ENCODE measurements at places on chromosomes 5 and 9.

DNA sequence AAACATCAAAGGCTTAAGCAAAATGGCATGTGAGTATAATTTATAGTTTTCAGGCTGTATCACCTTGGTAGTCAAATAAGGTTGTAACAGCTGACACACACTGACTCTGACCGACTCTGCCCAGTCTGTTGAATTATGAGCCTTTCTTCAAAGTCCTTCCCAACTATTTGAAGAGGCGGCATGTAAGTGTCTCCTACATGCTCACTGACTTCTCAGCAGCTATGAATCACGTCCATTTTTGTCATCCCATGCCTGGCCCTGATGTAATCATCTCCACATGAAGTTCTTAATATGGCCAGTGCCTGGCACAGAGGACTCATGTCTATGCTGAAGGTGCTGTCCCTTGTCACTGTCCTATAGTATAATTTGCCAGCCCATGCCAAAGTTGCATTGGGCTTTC is 5.1 kb upstream of the PTBP3 start:
- no peak for DNase-seq

- no peak for DNase-seq
Measured at GRCh38 chr5:59483971-59484472, 409.5 kb downstream of the PDE4D start.

DNA sequence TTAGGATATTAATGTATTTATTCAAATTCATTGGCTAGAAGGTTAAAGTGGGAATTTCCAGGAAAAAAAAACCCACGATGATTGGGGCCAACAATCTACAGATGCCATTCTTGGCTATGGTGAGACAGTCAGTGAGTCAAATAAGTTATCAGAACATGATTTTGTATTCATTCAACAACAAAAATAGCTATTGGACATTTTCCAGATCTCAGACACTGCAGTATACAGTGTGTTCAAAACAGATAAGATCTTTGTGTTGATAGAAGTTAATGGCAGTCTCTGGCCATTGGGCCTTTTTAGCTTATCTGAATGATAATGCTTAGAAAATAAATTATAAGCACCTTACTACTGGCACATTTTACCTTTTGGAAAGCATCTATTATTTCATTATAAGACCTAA is 547.7 kb downstream of the MAT2B start:
- no peak for DNase-seq

DNA sequence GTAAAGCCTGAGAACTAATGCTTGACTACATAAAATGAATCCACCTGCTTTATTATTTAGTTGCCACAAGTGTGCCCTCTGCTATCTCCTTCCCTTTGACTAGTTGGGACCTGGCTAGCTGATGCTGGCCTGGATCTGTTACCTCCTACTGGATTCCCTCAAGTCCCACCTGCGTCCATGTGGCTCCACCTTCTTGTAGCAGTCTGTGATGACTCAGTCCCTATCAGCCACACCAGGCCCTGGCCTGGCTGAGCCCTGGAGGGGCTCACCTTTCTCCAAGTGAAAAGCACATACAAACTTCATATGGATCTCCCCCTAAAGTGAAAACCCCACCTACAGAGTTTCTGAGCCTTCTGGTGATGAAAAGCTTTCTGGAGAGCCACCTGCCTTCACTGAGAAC is 611.4 kb downstream of the SEMA5A start:
- DNase-seq = no peak

All from HEK293T (cell line).